Stimulated activated naive CD8-positive, alpha-beta T cell treated with anti-CD3 and anti-CD28 coated beads, Interleukin-15, Interleukin-2, amounts not matched to agents 100 U/mL and 50 U/mL, for 24 hours (primary cell): ENCODE measurements at places on chromosomes 6 and 20.

- DNase-seq, result no peak
Measured at GRCh38 chr6:117506907-117507306, 24.4 kb downstream of the DCBLD1 start.

- no peak for DNase-seq
Measured at GRCh38 chr6:133236932-133237331, 4.2 kb upstream of the EYA4 start.

- no peak for DNase-seq
Measured at GRCh38 chr20:40943591-40943990, 85.0 kb upstream of the TOP1 start.

DNA sequence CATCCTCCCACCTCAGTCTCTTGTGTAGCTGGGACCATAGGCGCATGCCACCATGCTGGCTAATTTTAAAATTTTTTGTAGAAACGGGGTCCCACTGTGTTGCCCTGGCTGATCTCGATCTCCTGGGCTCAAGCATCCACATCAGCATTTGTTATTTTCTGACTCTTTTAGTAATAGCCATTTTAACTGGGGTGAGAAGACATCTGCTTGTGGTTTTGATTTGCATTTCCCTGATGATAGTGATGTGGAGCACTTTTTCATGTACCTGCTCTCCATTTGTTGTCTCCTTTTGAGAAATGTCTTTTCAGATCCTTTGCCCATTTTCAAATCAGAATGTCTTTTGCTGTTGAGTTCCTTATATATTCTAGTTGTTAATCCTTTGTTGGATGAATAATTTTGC lies 22.2 kb upstream of the TULP4 start:
- DNase-seq, result no peak

GRCh38 chr20:25353747-25354705 lies 36.6 kb downstream of the ABHD12 start:
- DNase-seq, result no peak

- DNase-seq, result no peak
Measured at GRCh38 chr6:111537528-111537920, 54.5 kb upstream of the REV3L start.

DNA sequence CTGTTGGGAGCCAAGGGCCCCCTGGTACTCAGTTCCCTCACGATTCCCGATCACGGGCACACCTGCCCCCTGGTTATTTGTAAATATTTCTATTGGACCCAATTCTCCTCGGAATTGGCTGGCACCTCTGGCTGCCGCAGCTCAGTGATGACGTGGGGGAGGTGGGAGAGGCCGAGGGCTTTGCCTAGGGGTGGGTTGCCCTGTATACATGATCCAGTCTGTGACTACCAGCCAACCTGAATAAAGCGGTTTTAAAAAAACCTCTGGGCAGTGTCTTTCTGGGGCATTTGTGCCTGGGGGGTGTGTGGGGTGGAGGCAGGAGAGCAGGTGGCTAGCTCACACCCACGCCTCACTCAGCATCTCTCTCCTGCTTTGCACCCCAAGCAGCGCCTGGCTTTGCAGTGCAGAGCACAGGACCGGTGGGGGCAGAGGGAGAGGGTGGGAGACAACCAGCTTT lies 42.2 kb downstream of the VSTM2L start:
- no peak for DNase-seq

- DNase-seq, result no peak
Measured at GRCh38 chr20:43151901-43152300, 37.8 kb downstream of the PTPRT start.

GRCh38 chr20:14888134-14888533 lies 550.7 kb upstream of the FLRT3 start:
- no peak for DNase-seq

DNA sequence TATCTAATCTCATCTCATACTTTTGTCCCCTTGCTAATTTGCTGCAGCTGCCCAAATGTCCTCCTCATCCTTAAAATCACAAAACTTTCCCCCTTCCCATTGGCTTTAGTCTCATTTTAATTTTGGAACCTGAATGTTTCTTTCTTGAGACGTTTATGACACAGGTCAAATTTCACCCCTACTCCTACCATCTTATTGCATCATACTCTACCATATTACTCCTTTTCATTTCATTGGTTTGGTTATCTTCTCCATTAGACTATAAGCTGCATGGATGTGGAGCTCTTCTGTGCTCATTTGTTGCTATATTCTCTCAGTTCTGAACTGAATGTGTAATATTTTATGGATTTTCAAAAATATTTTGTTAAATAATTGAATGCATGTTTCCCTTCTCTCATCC lies 688.6 kb downstream of the CBLN4 start:
- DNase-seq, result no peak

- DNase-seq, result peak; percentile 39
Measured at GRCh38 chr6:31702405-31702818, 712 bp downstream of the ABHD16A start.

DNA sequence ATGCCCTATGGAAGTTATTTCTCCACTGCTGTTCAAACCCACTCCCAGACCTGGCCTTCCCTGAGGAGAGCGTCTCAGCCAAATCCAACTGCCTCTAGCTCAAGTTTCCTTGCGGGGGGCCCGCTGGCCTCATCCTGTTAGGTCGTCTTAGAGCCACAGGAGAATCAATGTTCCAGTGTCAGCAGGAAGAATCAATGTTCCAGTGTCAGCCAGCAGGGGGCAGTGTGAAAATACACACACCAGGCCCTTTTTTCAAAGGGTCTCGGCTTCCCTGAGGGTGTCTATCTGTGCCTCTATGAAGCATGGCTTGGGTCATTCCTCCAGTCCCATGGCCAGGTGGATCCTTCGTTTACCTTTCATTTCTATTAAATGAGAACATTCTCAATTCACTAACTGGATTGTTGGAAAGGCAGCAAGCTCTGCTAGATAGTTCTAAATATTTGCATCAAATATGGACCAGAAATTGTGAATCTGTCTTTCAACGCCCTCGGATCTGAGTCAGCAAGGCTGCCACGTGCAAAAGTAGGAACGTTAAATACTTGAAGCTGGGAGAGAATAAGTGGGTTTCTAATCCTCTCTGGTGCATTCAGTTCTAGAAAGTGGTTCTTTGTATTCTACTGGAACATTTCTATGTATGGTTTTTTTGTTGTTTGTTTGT lies 19.2 kb downstream of the PRND start:
- DNase-seq, result peak; percentile 79

DNA sequence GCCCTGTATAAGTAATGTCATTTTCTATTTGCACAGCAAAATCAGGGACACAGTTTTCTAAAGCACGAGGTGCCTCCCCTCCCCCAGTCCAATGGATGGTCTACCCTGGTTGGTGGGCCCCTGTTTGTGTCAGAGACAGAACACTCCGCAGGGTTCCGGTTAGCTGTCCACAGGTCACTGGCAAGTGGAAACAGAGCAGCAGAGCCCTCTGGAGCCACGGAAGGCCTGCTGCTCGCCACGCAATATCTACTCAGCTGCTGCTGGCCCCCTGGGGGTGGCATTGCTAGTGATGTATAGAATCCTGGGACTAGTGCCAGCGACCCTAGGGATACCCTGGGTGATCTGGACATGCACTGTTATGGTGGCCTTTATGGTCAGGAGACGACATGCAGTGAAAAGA lies 50.4 kb downstream of the RIN2 start:
- no peak for DNase-seq

- no peak for DNase-seq
Measured at GRCh38 chr20:41619360-41620100, 1.4 kb upstream of the CHD6 start.

DNA sequence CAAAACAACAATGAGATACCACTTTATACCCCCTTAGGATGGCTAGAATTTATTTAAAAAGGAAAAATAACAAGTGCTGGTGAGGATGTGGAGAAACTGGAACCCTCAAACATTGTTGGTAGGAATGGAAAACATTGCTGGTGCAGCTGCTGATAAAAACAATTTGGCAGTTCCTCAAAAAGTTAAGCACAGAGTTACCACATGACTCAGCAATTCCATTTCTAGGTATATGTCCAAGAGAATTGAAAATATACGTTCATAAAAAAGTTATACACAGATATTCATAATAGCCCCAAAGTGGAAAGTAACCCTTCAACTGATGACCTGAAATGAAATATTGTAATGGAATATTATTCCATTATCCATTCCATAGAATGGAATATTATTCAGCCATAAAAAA lies 55.0 kb downstream of the CD83 start:
- DNase-seq, result no peak

DNA sequence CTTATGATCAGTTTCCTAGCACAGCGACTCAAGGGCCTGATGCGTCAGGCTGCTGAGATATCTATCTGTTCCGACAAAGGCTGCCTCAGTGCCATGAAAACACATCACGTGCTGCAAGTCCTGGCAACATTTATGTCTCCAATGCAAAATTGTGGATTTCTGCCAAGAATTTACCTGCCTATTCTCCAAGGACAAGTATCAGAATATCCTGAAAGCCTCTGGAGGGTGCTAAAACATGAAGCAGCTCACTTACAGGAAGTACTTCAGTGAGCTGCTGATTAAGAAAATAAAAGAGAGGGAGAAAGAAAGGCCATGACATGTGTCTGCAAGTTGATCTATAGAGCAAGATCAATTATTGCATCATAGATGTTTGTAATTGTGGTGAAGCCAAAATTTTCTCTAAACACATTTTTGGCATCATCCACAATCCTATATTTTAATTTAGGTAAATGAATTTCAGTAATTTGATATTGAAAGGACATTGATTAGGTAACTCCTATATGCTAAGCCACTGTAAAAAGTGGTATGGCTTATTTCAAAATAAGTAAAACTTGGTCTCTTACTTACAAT lies 25.8 kb upstream of the TPBG start:
- DNase-seq, result no peak

- DNase-seq, result peak; percentile 70
Measured at GRCh38 chr20:35269055-35269781, 8.7 kb downstream of the MMP24OS start.

GRCh38 chr6:158476389-158476788 lies 83.5 kb upstream of the TMEM181 start:
- no peak for DNase-seq

GRCh38 chr6:36727505-36728021 lies 29.9 kb downstream of the RAB44 start:
- no peak for DNase-seq

DNA sequence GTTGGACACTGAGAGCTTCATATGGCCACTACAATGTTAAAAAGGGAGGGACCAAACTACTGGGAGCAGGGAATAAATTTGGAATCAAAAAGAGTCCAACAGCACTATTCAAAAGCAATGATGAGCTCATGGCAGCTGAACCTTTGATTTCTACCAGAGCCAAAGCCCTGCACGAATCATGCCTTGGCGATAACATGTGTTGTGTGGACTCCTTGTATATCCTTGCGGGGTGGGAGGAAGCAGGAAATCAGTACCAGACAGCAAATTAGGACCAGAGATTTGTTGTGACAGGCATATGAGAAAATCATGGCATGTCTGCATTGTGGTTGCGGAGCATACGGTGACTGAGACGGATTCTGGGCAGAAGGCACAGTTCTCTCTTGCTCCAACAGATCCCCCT lies 85.6 kb upstream of the EMILIN3 start:
- DNase-seq, result no peak

GRCh38 chr6:89007209-89008000 lies 44.0 kb upstream of the RNGTT start:
- DNase-seq, result no peak

GRCh38 chr6:119193707-119194106 lies 115.2 kb upstream of the FAM184A start:
- no peak for DNase-seq
